Posterior vena cava (tissue), 2 donors: ENCODE measurements at places on chromosomes 12 and 14. TPM values are rescaled to one million over a fixed set of nuclear protein-coding genes. Genes with fewer than 3 reads are reported as not detected.

Gene PZP
- total RNA-seq: 0.42 TPM

DNA sequence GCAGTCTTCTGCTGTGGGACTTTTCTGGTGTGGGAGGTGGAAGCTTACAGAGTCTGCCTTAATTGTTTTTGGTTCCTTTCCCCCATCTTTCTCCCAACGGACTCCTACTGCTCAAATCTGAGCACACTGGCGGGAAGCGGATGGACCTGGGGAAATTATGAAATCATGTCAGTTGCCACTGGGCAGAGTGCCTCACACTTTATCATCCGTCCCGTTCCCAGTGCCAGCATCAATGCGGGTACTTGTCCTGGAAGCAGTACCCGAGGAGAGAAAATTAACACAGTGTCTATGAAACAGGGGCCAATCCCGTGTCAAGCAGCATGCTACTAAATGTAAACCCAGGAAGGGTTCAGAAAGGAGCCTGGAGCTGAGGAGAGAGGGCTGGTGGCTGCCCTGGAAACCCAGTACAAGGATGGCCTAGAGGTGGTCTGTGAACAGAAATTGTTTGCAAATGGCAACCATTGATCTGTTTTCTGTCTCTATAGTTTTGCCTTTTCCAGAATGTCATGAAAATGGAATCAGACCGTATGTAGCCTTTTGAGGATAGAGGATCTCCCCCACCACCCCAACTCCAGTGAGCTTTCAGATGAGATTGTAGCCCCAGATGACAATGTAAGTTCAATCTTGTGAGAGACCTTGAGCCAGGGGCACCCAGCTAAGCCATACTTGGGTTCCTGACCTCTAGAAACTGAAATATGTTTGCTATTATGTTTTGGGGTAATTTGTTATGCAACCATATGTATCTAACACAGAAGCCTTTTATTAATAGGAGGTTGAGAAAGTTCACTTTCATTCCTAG, 908 bp upstream of the CDKL1 start:
- no peak for DNase-seq

- DNase-seq: no peak
Measured at GRCh38 chr12:53935383-53936341, 3.0 kb upstream of the HOXC13 start.

Gene SMCO2
- 0.67 TPM for total RNA-seq

DNA sequence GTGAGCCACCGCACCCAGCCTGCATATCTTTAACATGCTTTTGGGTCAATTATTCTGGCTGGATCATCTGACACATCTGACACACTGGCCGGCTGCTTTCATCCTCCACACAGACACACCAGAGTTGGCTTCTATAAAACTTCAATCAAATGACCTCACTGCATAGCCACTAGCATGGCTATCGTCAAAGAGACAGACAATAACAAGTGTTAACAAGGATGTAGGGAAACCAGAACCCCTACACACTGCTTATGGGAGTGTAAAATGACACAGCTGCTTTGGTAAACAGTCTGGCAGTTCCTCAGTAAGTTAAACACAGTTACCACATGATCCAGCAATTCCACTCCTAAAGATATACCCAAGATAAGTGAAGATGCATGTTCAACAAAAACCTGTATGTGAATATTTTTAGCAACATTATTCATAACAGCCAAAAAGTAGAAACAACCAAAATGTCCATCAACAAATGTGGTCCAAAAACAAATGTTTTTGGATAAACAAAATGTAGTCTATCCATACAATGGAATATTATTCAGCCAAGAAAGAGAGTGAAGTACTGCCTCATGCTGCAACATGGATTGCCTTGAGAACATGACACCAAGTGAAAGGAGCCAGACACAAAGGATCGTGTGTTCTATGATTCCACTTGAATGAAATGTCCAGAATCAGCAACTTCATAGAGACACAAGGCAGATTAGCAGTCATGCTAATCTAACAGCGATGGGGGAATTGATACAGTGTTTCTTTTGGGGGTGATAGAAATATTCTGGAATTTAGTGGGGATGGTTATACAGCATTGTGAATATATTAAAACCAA, 10.1 kb downstream of the KDM2B start:
- no peak for DNase-seq

Gene KRT6C
- total RNA-seq: not detected

GRCh38 chr14:73713206-73713802, 880 bp downstream of the PNMA1 start:
- no peak for DNase-seq

Gene LRRIQ1
- total RNA-seq: not detected
